ENCODE measurements at places on chromosomes 12 and 14.

DNA sequence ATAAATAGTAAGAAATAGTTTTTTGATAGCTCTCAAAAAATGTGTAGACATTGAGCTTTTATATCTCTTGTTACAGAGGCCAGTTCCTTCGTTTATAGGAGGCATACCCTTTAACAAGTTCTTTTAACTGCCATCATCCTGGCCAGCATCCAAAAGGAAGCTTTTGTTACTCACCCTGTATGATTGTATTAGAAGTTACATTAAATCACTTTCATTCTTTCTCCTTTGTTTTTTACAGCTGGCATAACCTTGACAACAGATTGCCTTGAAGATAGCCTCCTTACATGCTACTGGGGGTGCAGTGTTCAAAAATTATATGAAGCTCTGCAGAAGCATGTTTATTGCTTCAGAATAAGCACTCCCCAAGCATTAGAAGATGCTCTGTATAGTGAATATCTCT lies 20.1 kb downstream of the CGRRF1 start:
- no peak for DNase-seq

DNA sequence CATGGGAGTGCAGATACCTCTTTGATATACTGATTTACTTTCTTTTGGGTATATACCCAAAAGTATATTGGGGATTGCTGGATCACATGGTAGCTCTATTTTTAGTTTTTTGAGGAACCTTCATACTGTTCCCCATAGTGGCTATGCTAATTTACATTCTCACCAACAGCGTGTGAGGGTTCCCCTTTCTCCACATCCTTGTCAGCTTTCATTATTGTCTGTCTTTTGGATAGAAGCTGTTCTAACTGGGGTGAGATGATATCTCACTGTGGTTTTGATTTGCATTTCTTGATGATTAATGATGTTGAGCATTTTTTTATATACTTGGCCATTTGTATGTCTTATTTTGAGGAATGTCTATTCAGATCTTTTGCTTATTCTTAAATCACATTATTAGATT lies 44.1 kb upstream of the JDP2 start:
- no peak for DNase-seq

DNA sequence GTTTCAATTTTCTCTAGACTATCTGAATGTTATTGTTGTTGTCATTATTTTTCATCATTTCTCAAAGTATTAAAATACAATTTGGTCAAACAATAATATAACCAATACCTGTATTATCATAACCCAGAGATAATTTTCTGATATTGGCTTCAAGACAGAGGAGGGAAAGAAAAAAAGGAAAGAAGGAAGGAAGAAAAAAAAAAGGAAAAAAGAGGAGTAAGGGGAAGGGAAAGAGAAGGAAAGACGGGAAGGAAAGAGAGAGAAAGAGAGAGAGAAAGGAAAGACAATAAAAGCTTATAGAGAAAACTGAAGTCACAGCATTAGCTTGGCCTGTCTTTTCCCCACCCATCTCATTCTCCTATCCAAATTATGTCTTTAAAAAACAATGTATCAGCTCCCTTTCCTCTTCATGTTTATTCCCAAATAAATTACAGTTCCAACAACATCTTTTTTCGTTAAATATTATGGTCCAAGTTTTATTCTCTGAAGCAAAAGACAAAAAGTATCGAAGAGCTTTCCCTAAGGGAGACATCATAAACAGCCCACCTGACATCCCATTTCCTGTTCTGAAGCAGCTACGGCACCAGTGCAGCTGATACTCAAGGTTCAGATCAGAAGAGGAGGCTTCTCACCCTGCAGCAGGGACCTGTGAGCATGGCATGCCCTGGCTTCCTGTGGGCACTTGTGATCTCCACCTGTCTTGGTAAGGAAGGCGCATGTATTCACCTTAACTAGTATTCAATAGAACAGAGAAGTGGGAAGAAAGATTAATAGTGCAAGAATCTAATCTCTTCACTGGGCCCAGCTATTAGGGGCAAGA lies 308.3 kb downstream of the DAD1 start:
- no peak for DNase-seq

GRCh38 chr12:85029456-85029855 lies 6.6 kb downstream of the TSPAN19 start:
- no peak for DNase-seq

GRCh38 chr14:99755629-99756603 lies 37.3 kb upstream of the EML1 start:
- DNase-seq: no peak

GRCh38 chr12:44618946-44619345 lies 257.2 kb downstream of the NELL2 start:
- DNase-seq: no peak

GRCh38 chr14:75991753-75992152 lies 6.2 kb downstream of the IFT43 start:
- no peak for DNase-seq

Data from activated naive CD4-positive, alpha-beta T cell (primary cell).